ENCODE measurements at places on chromosomes 6 and 20.
A peak's percentile ranks its signal among the peaks of the same experiment; 100 is the strongest.

GRCh38 chr20:44028868-44029847 is 114.5 kb downstream of the TOX2 start:
- no peak for DNase-seq

GRCh38 chr6:131937703-131938631 is 13.2 kb downstream of the CCN2 start:
- DNase-seq = no peak

GRCh38 chr20:8645326-8645725 is 423.6 kb upstream of the PLCB4 start:
- DNase-seq = no peak

- no peak for DNase-seq
Observed at GRCh38 chr20:50054626-50055511, 58.1 kb downstream of the UBE2V1 start.

DNA sequence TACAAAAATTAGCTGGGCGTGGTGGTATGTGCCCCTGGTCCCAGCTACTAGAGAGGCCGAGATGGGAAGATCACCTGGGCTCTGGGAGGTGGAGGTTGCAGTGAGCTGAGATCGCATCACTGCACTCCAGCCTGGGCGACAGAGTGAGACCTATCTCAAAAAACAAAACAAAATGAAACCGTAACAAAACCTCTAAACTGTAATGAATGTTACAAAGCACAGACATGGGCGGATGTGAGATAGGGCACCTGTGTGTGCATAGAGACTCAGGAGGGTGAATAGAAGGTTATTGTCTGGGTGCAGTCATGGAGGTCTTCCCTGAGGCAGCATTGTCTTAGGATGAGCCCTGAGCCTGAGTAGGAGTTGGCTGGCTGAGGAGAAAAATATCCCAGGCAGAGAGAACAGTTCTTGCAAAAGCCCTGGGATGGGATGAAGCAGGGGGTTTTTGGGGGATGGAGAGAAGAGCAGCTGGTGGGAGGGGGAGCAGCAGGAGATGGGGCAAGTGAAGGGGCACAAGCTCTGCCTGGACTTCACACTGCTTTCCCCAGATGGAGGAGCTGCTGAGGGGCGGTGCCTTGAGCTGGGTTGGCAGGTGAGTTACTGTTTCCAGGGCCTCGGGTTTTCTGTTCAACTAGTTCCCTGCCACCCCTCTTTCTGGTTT is 5.2 kb downstream of the BCAS4 start:
- DNase-seq = no peak

DNA sequence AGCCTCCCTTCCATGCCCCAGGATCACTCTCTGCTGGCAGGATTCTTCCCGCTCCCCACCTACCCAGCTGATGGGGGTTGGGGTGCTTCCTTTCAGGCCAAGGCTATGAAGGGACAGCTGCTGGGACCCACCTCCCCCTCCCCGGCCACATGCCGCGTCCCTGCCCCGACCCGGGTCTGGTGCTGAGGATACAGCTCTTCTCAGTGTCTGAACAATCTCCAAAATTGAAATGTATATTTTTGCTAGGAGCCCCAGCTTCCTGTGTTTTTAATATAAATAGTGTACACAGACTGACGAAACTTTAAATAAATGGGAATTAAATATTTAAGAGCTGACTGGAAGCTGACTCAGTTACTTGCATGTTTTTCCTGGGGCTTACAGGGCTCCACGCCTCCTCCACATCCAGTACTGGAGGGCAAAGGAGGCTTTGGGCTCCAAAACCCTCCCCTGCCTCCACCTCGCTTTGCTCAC is 24.3 kb upstream of the FANCE start:
- DNase-seq = no peak

DNA sequence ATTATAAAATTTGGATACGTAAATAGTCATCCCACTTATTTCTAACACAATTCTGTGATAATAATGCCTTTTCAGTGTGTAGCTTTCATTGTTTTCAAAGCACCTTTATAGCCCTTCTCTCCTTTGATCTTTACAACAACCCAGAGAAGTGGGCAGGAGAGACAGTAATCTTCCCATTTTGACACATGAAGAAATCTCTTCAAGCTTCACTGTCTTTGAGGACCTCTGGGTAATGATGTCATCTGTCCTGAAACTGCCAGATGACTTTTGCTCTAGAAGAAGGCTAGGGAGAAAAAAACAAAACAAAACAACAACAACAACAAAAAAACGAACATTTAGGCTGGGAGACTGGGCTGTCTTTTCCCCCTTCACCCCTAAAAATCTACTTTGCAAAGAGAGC is 203.0 kb downstream of the KCNQ5 start:
- DNase-seq = no peak

GRCh38 chr20:33290852-33291251 is 7.8 kb downstream of the BPIFB1 start:
- no peak for DNase-seq

DNA sequence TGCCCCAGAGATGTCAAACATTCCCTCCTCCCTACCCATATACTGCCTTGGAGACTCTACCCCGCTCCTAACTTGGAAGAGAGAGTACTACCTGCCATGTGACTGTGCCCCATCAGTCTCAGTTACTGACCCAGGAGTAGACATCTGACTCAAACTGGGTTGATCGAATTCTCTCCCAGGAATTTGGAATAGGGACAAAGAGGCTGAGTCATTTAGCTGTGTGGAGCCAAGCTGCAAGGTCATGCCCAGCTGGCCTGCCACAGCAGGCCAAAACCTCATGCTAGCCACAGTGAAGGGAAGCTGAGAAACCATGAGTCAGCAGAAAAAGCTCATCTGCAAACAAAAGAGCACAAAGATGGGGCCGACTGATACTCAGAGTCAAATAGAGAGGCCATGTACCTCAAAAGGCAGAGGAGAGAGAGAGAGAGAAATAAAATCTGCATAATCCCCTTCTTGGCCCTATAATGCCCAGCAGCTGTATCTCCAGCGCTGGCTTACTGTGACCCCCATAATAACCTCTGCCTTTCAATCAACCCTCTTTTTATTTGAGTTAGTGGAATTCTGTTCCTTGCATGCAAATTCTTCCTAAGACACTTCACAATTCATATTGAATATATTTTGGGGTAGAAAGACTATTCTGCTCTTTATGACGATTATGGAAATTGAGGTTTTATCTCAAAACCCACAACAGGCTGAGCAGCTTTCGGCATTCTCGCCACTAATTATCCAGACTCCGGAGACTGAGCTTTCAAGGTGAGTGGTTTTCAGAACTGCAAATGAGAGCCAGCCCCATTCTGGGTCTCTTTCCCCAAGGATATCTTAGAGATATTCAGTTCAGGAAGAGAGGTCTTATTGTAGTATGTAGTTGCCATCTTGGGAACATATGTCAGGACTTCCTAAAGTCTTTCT is 21.4 kb upstream of the AKIRIN2 start:
- no peak for DNase-seq

GRCh38 chr6:3237761-3238662 is 10.6 kb upstream of the TUBB2B start:
- no peak for DNase-seq

DNA sequence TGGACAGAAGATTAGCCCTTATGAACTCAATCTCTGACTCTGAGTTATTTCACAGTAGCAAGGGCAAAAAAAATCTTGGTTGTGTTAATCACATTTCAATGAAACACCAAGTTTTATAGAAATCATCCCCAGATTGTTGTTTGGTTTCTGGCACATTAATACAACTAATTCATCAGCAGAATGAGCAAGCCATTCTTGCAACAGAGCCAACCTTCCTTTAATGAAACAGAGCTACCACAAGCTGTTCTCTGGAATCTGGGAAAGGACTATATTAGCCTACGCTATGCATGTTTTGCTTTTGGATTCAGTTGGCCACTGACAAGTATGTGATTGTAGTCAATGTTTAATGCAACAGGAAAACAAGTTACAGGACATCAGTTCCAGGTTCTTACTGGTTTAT is 13.8 kb upstream of the POPDC3 start:
- DNase-seq = no peak

DNA sequence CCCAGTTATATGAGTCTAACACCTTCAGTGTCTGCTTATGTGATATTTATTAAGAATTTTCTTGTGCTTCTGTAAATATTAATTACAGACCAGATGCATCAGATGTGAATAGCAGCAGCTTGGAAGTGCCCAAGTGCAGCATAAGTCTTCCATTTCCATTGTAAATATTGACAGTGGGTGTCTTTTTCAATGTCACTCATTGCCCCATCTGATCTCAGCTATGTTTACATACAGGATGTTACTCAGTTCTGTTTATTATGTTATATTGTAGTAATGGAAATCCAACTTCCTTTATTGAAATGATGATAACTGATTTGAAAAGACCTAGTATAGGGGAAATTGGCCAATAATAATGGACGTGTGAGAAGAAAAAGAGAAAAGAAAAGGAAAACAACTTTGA is 296.7 kb downstream of the SAMD5 start:
- no peak for DNase-seq

- DNase-seq = no peak
Observed at GRCh38 chr6:156940221-156940620, 163.0 kb downstream of the ARID1B start.

DNA sequence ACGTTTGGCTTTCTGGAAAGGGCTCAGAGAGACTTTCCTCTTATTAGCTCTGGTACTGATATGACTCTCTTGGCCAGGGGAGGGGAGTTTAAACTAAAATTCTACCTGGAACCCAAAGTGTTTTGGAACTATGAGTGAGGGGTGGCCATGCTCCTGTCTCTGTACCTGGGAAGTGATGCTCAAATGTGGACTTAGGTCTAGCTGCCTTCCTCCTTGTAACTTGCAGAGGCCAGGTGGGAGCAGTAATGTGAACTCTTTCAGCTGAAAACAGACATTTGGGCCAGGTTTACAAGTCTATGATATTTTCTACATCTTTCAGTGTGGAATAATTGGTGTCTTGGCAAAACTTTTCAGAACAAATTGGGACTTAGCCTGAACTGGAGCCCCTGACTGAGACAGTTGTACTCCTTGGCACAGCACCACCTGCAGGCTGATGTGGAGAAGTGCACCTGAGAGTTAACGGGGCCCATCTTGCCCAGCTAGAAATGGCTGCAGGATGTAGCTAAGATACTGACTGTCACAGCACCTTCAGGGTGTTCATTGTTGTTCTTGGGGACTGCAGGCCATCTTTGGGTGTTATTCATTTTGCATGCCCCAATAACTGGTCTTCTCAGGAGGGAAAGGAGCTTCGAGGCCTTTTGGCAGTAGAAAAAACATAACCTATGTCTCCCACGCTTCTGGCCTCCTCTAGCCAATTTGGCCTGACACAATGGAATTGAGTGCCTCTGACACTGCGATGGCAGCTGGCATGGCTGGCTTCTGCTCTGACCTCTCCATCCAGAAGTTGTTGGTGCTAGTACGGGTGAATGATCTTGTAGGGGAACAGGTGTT is 37.1 kb downstream of the CD109 start:
- DNase-seq = peak; percentile 2

DNA sequence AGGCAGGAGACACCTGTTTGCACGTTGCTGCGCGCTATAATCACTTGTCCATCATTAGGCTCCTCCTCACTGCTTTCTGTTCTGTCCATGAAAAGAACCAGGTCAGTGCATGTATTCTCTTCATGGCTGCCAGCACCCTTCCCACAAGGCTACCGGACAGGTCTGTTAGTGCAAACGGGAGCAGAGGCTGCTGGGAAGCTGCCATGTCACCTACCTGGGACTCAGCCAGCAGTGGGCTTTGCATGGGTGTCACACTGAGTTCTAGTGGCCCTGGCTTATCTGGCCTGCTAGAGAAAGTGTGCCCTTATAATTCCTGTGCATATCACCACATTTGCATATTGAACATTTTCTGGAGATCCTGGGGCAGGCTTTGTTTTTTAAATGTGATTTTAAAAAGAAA is 24.8 kb downstream of the LYRM2 start:
- DNase-seq = no peak

DNA sequence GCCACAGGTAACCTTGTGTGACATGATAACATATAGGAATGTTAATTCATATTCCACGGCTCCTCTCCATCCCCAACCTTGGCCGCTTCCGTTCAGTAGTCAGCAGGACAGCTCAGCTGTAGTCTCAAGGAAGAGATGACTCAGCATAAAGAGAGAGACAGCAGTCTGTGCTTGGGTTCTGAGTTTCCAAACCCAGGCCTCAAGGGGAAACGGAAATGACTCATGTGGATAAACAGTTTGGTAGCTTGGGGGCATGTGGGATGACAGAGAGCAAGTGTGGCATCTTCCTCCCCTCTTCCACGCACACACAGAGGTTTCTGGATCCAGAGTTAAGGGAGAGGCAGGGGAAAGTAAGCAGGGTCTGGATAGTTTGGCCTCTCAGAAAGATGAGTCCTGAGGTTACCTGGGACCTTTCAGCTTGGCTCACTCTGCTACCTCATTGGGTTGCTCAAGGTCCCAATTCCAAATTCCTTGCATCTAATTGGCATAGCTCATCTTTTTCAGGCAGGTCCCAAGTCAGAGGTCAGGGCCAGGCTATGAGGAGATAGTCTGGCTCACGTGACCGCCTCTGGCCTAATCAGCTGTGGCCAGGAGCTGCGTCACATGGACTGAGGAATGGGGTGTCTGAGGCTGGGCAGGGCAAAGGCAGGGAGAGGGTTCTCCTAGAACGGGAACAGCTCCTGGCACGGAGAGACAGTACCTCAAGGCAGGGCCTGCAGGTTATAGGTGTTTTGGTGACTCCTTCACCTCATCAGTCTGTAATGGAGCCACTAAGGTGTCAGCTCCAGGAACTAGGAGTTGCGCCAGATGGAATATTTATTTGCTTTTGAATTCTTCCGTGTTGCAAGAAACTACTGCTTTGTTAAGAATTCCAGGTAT is 36.5 kb upstream of the MLN start:
- no peak for DNase-seq

DNA sequence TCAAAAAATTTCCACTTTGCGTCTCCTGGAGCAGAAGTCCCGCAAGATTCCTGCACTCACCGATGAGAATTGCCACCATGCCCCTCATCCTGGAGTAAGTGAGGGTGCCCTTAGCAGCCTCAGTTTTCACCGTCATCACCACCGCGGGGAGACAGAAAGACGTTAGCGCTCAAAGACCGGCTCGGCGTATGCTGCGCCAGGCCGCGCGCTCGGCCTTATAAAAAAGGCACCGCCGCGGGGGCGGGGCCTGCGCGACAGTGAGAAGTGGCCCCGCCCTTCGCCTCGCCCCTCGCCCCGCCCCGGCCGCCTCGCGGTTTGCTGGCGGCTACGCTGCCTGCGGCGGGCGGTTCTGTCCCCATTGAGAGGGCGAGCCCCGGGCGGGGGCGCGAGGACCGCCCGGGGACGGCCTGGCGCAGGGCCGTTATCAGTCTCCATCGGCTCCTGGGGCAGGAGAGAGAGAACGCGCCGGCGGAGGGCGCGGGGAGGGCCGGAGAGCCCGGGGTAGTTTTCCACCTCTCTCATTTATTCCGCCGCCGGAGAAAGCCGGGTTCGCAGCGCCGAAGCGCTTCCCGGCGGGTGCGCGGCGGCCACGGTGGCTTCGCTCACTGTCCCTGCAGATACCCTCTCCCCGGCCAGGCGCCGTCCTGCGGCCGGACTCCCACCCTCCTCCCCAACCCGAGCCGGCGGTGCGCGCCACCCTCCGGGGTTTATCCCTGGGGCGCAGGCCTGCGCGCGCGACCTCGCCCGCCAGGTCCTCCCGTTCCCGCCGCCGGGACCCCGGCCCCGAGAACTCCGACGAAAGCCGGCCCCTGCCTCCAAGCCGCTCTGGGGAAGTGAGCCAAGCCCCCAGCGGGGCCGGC is 122.5 kb upstream of the SLC2A12 start:
- peak; percentile 74 for DNase-seq

GRCh38 chr6:150276168-150276936 is 92.5 kb upstream of the IYD start:
- no peak for DNase-seq

- no peak for DNase-seq
Observed at GRCh38 chr6:1619673-1620503, 10.2 kb downstream of the FOXC1 start.

Data from NCI-H1930 (cell line).